ENCODE measurements at places on chromosomes 11 and 22. TPM values are rescaled to one million over a fixed set of nuclear protein-coding genes. Genes with fewer than 3 reads are reported as not detected.

Gene MUC5AC
- total RNA-seq, result not detected

GRCh38 chr11:60926500-60926899, 2.2 kb downstream of the TMEM132A start:
- DNase-seq, result no peak

- DNase-seq, result no peak
These were observed 614 bp upstream of the ASCL2 start for GRCh38 chr11:2271077-2271326.

GRCh38 chr11:135006800-135007199, 594.8 kb upstream of the B3GAT1 start:
- DNase-seq, result no peak

Gene E2F8
- 0.14 TPM for total RNA-seq

GRCh38 chr11:91819777-91820176, 404.8 kb upstream of the FAT3 start:
- DNase-seq, result no peak

Gene BANF1
- total RNA-seq, result 87.3 TPM

GRCh38 chr22:39646398-39647063, 76.0 kb downstream of the CACNA1I start:
- DNase-seq, result no peak

Gene CATSPERZ
- total RNA-seq, result not detected

GRCh38 chr11:67521924-67522323, 1.3 kb downstream of the CABP2 start:
- no peak for DNase-seq

GRCh38 chr11:34203377-34203871, 98.0 kb downstream of the NAT10 start:
- DNase-seq, result no peak

Gene CCT8L2
- not detected for total RNA-seq

Gene SMIM35
- total RNA-seq, result not detected

DNA sequence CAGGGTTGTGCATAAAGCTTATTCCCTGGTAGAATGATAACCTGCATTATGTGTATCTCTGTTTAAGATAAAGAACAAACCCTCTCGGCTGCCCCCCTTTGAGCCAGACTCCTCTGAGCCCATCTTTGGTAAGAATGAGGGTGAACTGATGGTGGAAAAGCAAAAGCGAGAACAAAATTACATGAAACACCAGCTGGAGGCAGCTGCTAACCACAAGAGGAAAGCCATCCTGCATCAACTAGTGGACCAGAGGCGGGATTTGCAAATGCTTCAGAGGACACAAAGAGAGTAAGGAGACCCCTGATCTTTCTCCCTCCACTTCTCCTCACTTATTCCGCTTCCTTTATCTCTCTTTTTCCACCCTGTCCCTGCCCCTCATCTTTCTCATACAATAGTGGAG, 40.3 kb downstream of the CCDC81 start:
- DNase-seq, result no peak

GRCh38 chr11:84144531-84144930, 858.4 kb upstream of the CCDC90B start:
- DNase-seq, result no peak

Gene SLC1A2
- total RNA-seq, result not detected

Gene CHST1
- 2.3 TPM for total RNA-seq

DNA sequence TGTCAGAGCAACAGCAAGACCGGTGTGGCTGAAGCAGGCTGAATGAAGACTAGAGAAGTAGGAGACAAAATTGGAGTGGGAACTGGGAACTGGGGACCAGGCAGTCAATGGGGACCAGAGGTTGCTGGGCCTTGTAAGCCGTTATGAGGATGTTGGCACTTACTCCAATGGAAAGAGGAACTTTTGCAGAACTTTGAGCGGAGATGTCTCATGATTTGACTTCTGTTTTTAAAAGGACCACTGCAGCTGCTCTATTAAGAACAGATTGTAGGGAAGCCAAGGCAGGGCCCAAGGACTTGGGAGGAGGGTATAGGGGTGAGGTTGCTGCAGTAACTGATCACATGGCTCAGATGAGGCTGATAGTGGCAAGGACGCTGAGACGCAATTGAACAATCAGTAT, 34.2 kb downstream of the IL18 start:
- no peak for DNase-seq

DNA sequence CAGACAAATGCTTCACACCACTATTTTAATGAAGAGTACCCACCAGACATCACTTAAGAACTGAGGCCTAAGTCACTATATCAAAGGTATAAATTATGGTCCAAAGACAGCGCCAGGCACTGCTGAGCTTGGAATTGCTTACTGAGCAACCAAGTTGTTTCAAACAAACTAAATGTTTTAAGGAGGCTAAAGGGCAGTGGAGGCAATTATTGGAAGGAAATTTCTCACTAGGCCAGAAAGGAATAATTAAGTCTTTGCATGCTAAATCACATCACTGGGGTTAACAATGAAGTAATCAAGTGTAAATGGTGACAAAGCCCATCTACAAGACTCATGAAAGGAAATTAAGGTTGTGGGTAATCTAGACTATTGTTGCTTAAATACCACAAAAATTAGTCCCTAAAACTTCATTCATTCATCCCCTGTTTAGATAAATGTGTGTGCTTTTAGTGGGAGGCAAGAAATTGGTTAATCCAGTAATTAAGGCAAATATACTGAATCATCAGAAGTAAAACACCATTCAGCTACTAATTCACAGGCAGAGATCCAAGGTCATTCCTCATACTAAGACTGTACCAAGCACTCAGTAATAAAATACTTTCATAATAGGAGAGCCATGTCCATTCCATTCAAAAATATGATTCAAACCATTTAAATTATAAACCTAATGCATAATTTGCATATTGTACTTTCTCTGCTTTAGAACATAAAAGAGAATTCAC, 21.2 kb downstream of the LGR4 start:
- no peak for DNase-seq

GRCh38 chr11:75924966-75925784, 110.2 kb downstream of the UVRAG start:
- no peak for DNase-seq

DNA sequence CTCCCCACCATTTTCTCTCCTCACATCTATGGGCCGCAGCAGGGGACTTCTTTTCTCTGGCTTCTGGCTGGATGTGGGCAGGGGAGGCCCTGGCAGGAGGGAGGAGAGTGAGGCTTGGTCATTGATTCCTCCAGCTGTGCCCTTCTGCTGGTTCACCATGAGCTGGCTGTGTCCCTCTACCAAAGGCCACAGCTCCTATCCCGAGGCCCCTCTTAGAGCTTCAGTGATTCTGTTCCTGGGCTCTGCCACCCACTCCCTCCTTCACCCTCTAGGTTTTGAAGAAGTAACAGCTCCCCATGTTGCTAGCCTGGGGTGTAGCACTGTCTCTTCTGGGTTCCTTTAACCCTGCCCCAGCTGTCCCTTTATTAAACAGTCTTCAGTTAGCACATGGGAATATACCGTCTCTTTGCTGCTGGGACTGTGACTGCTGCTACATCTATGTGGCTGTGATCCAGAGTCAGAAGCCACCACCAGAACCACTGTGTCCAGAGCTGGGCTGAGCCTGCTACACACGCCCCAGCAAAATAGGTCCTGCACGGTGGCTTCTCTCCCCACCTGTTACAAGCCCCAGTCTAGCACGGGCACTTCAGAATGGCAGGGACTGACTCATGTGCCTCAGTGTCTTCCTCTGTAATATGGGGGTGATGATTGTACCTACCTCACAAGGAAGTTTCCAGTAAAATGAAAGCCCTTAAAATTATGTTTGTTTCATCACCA, 578 bp upstream of the PARVG start:
- no peak for DNase-seq

DNA sequence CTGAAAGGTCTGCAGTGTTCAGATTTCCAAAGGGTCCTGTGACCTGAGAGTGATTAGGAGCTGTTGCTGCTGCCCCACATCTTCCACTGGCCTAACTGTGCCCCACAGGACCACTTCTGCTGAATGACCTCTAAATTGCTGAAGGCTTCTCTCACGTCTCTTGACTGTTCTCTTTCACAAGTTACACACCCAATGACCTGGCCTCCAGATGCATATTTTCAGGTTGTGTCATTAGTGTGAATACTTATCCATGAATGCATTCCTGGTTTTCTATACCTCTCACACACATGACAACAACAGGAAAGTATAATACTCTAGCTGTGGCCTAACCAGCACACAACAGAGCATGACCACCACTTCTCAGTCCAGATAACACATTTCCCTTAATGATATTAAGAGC, 15.4 kb downstream of the PRR14L start:
- DNase-seq, result no peak

DNA sequence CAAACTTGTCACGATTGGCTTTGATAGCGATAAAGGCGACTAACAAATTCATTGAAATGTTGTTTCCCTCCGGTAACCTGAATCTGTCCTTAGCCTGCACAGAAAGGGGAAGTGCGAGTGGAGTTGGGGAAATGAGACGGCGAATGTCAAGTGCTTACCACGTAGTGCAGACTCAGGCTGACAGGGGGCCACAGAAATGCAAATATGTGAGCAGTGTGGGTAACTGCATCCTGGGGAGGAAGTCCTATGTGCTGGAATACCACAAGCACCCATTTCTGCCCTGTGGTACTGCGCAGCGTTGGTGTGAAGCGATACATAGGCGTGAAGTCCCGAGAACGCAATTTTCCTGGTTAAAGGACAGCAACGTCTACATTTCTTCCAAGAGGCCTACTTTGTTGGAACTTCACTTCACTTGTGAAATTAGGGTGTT, 869 bp upstream of the EIF4ENIF1 start:
- DNase-seq, result no peak

Gene CSNK2A3
- 2.4 TPM for total RNA-seq

Gene PITPNM1
- total RNA-seq, result 50.8 TPM

DNA sequence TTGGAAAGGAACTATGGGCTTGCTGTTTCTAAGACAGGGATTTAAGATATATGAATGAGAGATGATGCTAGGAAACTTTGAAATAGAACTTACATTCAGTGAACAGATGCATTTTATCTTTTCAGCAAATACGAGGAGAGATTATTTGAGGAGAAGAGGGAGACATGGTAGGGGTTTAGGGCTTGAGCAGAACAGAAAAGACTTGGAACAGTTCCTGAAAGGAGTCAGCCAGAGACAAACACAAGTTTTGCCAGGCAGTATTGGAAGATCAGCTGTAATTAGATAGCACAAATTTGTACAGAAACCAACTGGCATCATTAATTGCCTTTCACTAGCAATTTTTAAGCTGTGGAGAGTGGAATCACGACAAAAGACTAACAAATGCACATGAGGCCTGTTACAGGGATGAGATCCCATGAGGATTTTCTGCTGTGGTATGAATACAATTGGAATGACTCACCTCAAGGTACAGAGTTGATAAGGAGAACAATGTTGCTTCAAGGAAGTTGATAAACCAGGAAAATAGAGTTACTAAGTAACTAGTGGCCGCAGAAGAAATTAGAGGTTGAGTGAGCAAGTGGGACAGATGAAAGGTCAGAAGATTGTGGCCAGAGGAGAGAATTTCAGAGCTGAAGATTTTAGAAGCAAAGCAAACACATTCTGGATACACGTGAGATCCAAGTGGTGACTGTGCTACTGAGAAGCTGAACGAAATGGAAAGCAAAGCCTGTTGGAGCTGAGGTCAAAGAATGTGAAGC, 67.9 kb downstream of the CYB5R2 start:
- DNase-seq, result peak; percentile 95

DNA sequence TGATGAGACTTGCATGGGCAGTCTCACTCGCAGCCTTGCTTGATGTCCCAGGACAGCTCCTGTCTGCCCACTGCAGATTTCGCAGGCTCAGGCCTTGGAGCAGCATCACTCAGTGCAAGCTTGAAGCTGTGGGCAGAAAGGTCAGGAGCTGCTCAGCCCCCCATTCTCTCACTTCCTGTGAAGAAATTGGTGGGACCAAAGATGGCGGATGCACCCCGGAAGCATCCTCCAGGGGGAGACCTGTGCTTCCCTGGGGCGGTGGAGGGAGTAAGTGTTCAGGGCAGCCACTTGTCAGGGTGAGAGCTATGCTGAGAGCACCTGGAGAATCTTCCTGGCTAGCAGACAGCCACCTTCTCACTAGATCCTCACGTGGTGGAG, 11.3 kb downstream of the PLAAT2 start:
- no peak for DNase-seq

Gene CCDC15
- total RNA-seq, result 3.1 TPM

GRCh38 chr11:44334356-44335004, 24.5 kb upstream of the ALX4 start:
- DNase-seq, result no peak

- no peak for DNase-seq
These were observed 28.4 kb downstream of the RRP8 start for GRCh38 chr11:6574816-6575715.

- no peak for DNase-seq
These were observed 15.4 kb downstream of the SLC3A2 start for GRCh38 chr11:62896049-62896448.

Gene C11orf16
- not detected for total RNA-seq

DNA sequence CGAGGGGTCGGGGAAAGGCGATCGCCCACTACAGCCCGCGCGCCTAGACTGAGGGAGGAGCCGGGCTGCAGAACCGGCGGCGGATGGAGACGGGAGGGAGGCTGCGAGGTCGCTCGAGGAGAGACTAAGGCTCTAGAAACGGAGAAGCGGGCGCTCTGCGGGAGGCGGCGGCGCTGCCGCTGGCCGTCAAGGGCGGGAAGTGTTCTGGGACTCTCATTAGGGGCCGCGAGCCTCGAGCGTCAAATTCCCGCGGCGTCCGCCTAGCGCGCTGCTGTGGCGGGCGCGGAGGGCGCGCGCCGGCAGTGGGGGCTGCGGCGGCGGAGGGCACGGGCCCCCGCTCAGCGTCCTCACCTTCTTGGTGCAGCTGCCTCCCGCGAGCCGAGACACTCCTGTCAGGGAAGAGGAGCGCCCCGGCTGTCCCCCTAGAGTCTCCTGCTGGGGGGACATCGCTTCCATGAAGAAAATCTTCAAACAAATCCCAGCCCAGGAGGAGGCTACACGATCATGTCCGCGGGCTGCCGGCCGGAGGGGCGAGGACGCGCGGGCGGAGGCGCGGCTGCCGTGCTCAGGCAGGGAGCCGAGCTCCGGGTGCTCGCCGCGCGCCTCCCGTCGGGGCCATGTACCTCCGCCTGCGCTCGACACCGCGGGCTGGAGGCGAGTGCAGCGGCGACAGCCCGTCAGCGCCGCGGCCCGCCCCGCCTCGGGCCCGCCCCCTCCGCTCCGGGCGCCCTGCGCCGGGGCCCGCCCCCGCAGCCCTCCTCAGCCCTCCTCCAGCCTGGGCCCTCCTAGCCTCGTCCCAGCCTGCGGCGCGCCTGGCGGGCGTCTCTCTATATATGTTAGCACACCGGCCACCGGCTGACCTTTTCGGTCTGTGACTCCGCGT, at the start of gene ARHGAP20:
Gene ARHGAP20, minus strand, starts transcription at position 662 of the 883 bp plus-strand sequence. Its CDS starts 206 bp downstream, at position 456.
- no peak for DNase-seq

GRCh38 chr22:24321999-24322398, 51.4 kb downstream of the SPECC1L start:
- no peak for DNase-seq
